Forelimb muscle (tissue), 1 donor: ENCODE measurements at places on chromosomes 13 and 19.

DNA sequence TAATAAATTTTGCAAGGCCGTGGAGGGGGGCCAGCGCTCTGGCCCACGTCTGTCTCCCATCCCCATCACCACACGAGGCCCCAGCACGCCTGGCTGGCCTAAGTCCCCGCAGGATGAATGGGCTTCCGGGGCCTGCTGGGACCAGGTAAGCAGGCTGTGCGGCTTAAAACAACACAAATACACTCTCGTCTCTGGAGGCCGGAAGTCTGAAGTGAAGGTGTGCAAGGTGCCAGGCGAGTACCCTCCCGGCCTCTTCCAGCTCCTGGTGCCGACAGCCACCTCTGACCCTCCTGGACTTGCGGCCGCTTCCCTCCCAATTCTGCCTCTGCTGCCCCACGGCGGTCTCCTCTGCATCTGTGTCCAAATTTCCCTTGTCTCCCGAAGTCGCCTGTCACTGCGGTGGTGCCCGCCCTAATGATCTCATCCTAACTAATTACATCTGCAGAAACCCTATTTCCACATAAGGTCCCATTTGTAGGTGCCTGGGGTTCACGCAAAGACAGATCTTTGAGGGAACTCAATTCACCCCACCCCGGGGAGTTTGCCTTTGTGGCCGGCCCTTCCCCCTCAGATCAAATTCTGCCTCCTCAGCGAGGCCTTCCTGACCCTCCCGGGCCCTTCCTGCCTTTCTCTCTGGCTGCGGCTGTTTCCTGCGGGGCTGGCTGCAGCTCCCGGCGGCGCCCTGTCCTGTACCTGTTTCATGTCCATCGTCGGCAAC, 8.1 kb upstream of the PTBP1 start:
- DNase-seq: no peak

GRCh38 chr13:34290661-34291060, 472.7 kb downstream of the RFC3 start:
- DNase-seq: no peak

DNA sequence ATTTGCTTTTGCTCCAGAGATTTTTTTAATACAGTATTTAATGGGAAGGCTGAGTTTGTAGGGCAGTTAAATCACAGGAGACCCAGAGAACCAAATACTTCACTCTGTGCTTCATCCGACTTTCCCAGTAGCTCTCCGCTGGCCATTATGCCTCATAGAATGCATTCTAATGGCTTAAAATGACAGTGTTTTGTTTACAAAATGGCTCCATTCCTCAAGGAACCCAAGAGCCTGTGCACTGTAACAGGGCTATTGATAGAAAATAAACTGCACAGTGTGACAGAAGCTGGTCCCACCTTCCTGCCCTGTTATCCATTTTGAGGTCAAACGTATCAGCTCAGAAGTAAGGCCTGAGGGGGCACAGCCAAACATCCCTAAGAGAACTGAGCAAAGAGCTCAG, 136.5 kb downstream of the RAP2A start:
- no peak for DNase-seq

DNA sequence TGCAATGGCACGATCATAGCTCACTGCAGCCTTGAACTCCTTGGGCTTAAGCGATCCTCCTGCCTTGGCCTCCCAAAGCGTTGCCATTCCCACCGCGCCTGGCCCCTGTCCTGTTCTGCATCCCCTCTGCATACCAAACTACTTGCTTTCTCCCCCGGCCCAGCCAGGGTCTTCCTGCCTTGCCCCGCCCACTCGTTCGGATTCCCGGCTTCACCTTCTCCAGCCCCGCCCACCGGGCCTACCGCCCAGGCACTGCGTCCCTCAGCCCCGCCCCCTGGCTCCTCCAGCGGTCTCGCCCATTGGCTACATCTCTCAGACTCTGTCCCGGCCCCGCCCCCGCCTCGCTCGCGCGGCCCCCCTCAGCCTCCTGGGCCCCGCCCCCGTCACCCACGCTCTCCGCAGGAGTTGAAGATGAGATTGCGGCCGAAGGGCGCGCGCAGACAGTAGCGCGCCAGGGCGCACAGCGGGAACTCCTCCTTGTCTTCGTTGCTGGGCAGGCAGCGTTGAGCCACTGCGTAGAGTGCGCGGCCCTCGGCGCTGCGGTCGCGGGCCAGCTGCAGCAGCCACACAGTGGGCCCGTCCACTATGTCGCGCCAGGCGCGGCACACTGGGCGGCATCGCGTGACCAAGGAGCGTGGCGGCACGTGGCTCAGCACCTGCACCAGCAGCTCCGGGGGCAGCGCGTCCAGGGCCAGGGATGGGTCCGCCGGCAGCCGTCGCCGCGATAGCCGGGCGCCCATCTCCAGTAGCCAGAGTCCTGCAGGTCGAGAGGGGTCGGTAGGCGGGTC, 19.0 kb downstream of the MRPS12 start:
- DNase-seq: no peak

- DNase-seq: no peak
Observed at GRCh38 chr19:49326165-49326704, 1.2 kb upstream of the SLC6A16 start.
